ENCODE measurements at places on chromosomes 2 and 18.

DNA sequence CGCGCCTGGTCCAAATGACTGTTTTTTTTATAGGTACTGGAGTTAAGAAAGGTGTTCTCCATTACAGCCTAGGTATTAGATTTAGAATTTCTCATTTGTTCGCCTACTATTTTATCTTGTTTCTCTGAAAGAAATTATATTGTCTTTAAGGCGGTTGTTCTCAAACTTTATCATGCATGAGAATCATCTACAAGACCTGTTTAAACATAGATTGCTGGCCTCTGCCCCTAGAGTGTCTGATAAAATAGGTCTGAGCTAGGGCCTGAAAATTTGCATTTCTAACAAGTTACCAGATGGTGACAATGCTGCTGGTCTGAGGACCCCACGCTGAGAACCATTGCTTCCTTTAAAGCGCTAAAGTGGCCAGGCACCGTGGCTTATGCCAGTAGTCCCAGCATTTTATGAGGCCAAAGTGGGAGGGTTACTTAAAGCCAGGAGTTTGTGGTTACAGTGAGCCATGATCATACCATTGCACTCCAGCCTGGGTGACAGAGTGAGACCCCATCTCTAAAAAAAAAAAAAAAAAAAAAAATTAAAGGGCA is 34.0 kb upstream of the RNF138 start:
- DNase-seq = no peak

DNA sequence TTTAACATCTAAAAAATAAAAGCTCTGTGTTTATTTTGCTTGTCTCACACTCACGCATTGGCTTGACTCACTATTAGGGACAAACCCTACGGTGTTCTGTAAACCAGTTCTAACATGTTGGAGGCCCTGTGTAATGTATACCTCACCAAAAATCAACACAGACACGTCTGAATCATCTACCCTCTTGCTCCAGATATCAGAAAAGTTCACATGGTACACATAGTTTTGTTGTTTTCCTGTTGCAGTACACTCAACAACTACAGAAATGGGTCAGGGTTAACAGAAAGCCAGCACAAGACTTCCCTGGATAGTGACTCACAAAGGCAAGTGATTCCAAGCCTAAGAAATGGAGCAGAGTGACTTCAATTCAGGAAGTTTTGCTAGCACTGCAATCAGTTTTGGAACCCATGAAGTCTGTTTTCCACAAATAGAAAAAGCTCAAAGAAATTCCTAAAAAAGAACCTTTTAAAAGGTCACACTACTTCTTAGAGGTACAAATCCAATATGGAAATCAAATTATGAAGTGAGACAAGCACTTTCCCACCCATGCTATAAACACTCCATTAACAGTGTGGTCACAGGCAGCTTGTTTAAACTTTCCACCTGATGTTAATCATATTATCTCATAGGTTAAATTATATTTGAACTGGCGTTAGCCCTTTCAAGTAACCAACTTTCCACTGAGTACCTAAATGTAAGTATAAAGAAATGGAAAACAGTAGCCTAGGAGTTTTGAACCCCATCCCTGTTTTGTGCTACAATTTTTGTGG is 87.4 kb downstream of the GAREM1 start:
- no peak for DNase-seq

DNA sequence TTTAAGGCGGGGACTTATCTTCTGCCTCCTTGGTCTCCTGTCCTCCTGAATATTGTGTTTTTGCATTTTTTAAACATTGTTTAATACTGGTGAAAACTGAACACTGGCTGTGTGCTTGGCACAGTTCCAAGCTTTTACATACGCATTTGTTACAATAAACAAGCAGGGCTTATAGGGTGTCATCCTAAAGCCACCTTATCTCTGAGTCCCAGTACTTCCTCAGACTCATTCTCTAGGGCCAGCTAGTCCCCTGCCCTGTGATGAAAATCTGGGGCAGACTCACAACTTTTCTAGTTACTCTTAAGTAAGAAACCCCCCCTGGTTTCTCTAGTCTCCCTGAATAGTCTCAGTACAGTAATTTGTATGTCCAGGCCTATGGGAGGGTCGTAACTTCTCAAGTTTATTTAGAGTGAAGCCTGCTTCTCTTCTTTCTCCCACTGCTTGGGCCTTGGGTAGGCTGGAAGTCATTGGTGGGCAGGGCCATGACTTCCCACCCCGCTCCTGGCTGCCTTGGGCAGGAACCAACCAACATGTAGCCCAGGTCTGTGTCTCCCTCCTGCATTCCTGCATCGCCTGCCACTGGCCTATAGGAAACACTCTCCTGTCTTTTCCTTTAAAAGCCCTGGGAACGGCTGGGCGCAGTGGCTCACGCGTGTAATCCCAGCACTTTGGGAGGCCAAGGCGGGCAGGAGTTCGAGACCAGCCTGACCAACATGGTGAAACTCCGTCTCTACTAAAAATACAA is 7.7 kb upstream of the KCNE4 start:
- no peak for DNase-seq

GRCh38 chr2:109170645-109171044 is 41.6 kb downstream of the SH3RF3 start:
- DNase-seq = no peak

GRCh38 chr18:79609841-79610281 is 69.7 kb upstream of the CTDP1 start:
- DNase-seq = no peak

GRCh38 chr2:71309-72035 is 25.2 kb upstream of the FAM110C start:
- DNase-seq = no peak

DNA sequence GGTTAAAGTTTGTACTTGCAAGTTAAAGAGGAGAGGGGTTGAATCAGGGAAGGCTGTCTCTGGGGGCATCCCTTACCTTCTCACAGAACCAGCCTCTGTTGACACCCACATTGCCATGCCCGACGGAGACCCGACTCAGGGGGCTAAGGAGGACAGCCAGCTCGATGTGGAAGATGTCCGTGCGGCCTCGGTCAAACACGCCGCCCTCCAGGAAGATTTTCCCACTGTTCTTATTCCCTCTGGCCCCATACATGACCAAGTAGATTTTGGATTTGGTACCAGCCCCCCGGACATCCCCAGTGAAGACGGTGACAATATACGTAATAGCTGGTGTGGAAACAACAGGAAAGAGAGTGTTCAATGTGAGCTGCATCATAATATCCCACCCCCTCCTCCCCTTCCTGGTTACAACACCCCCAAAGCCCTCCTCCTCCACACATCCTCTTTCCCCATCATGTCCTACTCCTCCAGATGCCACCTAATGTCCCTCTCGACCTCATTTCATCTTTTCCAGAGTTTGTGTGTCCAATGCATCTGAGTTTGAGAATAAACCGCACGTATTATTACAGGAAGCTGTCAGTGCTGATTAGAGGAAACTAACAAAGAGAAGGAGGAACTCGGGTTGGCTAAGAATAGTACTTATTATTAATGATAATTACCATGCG is 55.7 kb downstream of the LOXHD1 start:
- DNase-seq = no peak

GRCh38 chr2:174499371-174499770 is 12.5 kb upstream of the GPR155 start:
- no peak for DNase-seq

DNA sequence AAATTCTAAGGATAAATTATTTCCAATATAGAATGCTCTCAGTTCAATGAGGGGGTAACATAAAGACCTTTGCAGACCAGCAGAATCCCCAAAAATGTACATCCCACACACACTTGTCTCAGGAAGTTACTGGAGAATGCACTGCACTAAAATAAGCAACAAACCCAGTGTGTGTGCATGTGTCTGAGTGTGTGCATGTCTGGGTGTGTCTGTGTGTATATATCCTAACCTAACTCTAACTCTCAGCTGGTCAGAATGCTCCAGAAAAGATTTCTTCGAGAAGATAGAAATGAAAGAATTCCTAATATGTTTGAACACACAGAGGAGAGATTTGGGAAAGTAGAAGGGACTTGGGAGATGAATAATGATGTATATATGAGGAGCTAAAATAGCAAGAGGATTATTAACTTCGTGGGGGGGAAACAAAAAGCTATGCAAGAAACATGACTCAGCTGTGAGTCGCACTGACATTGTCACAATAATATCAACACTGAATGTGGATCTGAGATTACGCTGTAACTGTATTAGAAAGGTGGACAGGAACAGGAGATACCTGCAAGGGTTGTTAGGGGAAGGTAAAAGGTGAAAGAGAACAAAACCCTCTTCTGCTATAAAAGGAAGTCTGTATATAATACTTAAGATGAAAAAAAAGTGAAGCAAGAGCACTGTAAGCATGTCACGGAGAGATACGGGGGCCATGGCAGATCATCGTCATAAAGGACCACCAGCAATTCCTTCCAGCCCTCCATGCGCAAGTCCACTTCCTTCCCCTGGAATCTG is 11.1 kb downstream of the COLEC12 start:
- no peak for DNase-seq

DNA sequence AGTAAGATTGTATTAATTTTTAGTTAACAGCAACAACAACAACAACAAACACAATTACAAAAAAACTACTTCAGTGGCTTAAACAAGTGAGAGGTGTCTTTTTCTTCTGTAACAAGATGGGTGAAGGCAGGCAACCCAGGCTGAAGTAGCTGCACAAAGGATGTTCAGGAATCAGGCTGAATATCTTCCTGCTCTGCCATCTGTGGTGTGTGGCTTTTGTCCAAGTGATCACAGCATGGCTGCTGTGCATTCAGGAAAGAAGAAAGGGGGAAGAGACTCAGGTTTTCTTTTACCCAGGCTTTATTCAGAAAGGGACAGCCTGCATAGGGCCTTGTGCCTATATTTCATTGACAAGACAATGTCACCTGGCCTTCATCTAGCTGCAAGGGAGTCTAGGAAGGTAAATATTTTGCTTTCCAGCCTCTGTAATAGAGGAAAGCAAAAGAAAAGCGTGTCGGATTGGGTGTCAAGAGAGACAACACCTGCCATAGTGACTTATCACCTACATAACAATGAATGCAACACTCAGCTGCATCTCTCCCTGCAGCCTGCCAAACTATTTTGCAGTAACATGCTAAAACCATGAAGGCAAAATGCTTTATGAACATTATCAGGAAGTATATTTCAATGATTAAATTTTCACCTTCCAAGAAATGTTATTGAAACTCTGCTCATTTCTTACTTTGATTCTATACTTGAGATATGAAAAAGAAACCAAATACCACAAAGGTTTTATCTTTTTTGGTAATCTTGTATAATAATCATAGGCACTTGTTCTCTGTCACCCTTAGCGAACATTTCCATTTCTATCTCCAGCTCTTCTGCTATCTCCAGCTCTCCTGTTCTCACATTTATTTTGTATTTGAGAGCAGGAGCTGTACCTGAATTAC is 14.6 kb downstream of the G6PC2 start:
- DNase-seq = no peak

DNA sequence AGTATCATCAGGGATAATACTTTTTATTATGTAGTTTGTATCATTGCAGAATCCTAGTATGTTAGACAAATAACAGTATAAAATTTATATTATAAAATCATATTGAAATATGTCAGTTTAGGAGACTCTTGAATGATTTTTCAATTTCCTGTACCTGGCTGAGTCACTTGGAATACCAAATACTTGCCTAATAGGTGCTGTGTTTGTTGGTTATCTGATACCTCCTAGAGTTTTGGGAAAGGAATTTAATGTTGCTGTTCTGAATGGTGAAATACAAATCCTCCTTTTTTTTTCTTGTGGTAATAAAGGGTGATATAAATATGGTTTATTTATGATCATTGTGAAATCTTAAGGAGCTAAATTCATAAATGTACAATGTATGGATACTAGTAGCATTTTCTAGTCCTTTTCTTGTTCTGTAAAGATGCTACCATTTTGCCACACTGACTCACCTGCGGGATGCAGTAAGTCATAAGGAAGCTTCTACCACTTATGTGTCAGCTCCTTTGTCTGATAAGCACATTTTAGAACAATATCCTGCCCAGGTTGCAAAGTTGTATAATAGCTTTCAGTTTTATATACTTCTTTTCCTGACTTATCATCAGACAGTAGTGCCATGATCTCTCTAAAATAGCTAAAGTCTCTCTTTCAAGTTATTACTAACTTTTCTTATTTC is 465.5 kb downstream of the XIRP2 start:
- no peak for DNase-seq

GRCh38 chr2:10665833-10666232 is 23.9 kb downstream of the NOL10 start:
- no peak for DNase-seq

DNA sequence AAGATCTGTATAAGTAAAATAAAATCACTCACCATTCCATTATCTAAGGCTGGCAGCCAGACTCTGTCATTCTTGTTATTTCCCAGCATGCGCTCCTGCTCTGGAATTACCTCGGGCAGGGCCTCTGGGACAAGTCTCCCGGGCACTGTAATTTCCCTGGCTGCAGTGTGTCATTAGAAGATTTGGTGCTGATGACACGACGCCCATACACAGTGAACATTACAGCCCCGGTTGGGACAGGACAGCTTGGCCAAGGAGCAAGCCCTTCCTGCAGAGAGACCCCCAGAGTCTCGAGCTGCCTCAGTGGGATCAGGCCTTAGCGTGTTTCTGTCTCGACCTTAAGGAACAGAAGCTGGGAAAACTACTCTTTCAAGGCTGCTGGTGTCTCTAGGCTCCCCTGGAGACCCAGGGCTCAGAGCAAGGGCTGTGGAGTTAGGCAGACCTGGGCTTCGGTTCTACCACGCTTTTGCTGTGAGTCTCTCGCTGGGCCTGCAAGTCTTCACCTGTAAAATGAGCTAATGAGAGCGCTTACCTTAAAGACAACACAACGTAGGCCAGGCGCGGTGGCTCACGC is 39.7 kb downstream of the SMAD7 start:
- DNase-seq = no peak

- DNase-seq = no peak
These were observed 31.3 kb upstream of the TMEM131 start for GRCh38 chr2:98026927-98027522.

GRCh38 chr18:60082790-60083189 is 183.0 kb downstream of the PMAIP1 start:
- DNase-seq = no peak

GRCh38 chr18:26422472-26423162 is 125.7 kb downstream of the KCTD1 start:
- DNase-seq = no peak

GRCh38 chr2:98868548-98869271 is 67.3 kb downstream of the CRACDL start:
- DNase-seq = no peak

DNA sequence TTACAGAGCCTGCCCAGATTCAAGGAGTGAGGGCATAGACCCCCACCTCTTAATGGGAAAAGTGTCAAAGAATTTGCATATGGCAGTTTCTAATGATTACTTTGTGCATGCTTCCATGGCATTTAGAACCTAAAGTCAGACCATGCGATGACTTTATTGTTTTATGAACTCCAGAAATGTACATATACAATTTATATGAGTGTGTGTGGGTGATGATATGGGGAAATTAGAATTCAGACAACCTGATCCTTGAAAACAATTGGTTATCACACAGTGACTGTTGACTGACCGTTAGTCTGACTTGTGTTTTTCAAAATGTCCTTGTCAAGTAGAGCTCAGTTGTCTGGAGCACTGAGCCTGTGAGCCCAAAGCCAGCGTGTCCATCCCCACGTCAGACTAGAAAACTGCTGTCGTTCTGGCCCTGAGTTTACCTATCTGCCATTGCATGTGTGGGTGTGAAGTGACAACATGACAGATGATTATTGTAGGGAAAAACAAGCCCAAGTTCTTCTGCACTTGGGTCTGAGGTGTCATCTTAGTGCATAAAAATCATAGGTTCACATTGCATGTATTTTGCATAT is 128.4 kb downstream of the MYO3B start:
- no peak for DNase-seq

Data from activated CD8-positive, alpha-beta memory T cell treated with anti-CD3 and anti-CD28 coated beads for 48 hours (primary cell).